Kidney epithelial cell (primary cell): ENCODE measurements at places on chromosomes 11 and 22. TPM values are rescaled to one million over a fixed set of nuclear protein-coding genes. Genes with fewer than 3 reads are reported as not detected.

EFCAB6 gene
- 1.7 and 2.3 TPM in 2 replicates for total RNA-seq

DNA sequence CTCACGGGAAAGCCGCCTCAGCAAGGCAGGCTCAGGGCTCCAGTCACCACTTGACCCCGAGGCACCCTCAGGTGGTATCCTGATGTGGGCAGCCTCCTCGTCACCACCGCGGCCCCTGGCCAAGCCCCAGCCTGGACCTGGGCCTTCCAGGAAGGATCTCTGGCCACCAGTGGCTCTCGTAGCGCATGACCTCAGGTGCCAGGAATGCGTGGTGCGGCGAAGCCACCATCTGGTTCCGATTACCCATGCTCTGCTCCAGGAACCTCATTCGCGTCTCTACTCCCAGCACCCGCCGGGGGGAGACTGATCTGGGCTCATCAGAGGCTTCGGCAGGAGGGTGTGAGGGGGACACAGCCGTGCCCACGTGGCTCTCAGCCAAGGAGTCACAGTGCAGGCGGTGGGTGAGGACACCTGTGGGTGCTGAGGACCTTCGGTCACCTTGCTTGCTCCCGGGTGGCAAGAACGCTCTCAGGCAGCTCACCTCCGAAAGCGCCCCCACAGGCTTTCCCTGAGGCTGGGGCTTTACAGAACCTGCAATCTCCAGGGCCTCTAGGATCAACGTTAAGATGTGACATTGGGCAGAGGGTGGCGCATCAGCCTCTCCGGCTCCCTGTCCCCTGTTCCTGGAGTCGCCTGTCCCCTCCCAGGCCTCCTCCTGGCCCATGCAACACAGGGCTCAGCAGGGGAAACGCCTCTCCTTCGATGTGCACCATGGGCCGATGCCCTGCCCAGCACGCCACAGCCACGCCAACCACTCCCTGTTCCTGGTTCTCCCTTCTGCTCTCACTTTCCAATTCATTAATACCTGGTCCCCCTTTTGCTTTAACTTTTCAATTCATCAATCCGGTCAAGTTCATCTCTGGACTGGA is 39.0 kb downstream of the TBX1 start:
- no peak for DNase-seq

GRCh38 chr11:38014405-38014804 is 1416.4 kb upstream of the RAG2 start:
- DNase-seq: no peak

DNA sequence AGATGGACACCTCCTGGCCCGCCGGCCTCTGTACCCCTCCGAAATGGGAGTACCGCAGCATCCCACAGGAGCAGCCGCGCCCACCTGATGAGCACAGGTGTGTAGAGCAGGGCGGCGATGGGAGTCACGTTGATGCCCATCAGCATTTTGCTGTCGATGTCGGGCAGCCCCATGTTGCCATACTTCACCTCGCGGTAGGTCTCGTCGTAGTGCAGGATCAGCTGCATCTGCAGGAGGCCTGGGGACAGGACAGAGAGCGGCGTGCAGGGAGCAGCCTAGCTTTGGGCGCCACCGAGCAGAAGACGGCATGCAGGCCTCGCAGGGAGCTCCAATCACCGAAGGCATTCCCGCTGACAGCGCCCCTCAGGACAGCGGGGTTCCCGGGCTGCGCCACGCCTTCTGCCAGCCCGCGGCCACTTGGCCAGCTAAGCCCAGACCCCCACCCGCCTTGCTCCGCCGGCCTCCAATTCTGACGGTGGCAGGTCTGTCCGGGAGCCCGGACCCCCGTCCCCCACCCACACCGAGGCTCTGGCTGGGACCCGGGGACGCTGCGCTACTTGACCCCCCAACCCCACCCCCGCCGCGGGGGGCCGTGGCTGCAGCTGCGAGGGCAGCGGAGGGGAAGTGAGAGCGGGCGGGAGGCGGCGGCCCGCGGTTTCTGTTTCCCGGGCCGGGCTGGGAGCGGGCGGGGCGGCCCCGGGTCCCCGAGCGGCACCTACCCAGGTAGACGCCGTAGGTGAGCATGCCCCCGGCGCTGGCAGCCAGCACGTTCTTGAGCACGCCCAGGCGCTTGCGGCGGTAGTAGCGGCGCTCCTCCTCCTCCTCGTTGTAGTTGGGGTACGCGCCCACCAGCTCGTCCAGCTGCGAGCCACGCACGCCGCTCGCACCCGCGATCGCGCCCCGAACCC is 705 bp downstream of the UNC93B1 start:
- no peak for DNase-seq

DNA sequence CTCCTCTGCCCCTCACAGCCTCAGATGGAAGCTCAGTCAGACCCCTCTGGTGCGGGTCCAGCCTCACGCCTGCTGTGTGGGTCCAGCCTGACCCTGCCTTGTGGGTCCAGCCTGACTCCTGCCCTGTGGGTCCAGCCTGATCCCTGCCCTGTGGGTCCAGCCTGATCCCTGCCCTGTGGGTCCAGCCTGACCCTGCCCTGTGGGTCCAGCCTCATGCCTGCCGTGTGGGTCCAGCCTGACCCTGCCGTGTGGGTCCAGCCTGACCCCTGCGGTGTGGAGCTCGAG is 445.3 kb downstream of the BRD1 start:
- no peak for DNase-seq

GRCh38 chr11:46697303-46697702 is 3.1 kb downstream of the ARHGAP1 start:
- no peak for DNase-seq

- DNase-seq: no peak
Observed at GRCh38 chr11:133819746-133820315, 25.5 kb downstream of the SPATA19 start.

GRCh38 chr11:21195995-21196394 is 526.6 kb downstream of the NELL1 start:
- no peak for DNase-seq

- DNase-seq: no peak
Observed at GRCh38 chr11:112509300-112509699, 248.6 kb upstream of the PLET1 start.

DNA sequence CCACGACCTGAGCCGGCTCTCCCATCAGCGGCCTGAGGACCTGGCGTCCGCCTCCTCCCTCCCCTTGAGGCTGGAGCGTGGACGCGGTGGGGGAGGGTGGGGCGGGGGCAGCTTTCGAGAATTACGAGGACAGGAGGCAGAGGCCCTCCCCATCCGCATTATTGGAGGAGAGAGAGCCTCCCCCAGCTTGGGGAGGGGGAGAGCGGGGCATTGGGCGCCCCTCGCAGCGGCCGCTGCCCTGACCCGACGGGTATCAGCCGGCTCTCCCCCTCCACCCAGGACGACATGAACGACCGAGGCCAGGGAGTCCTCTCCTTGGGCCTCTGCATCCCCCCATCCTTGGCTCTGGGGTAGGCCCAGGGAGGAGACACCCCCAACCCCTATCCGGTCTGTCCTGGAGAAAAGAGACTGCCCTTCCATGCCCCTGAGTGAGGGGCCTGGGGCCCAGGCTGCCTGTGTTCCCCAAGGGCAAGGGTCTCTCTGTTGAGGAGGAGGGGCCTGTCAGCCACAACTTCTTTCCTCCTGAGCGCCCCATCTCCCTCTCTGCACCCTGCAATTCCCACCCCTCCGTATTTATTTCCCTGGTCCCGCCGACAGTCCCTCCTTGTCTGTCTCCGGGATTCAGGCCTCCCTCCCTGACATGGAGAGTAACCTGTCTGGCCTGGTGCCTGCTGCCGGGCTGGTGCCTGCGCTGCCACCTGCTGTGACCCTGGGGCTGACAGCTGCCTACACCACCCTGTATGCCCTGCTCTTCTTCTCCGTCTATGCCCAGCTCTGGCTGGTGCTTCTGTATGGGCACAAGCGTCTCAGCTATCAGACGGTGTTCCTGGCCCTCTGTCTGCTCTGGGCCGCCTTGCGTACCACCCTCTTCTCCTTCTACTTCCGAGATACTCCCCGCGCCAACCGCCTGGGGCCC is 495 bp downstream of the GPR137 start:
- no peak for DNase-seq

GRCh38 chr11:65165410-65166317 is 4.4 kb upstream of the SPDYC start:
- DNase-seq: no peak

DNA sequence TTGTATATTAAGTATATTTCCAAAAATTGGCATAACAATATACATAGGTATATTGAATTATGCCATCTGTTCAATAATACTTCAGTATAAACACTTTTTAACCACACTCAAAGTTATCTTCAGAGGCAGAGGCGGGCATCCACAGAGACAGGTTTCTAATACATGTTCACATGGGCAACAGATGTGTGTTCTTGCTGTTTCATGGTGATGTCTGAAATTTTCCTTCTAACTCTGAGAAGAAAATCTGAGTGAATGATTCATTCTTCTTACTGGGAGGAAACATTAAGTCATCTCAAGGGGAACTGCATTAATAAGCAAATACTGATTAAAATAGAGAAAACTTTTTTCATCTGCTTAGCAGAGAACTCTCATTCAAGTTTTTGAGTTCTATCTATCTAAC is 1074.5 kb downstream of the LRRC4C start:
- DNase-seq: no peak

DNA sequence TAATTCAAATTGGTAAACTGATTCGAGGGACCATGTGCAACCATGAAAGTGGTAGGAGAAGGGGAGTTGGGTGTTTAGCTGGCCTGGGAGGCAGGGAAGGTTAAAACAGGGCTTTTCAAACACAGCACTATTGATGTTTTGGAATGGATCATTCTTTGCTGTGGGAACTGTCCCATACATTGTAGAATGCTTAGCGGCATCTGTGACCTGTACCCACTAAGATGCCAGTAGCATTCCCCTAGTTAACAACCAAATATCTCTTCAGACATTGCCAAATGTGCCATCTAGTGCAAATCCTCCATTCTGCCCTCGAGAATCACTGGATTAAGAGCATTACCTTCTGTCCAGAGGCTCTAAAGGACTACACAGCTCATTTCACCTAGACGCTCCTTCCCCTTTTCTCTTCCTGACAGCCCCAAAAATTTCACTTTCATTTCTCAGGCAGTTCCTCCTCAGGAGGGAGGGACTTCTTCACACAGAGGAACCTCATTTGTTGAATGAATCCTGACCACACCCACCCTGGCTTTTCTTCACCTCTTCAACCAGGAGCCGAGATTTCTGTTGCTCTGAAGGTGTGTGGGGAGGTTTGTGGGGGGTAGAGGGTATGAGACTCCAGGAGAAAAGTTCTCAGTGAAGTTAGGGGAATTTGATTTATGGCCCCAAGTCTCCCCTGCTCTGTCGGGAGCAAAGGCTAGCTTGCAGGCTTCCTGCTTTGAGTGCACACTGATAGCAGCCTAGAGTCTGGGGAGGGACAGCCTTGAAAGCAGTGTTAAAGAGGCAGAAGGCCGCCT is at the start of gene TRIM34:
Gene TRIM34, plus strand, starts transcription at position 513 of the 791 bp plus-strand sequence. CDS start 7,331 bp downstream, outside the sequence.
- peak; percentile 34 for DNase-seq

- DNase-seq: no peak
Observed at GRCh38 chr22:50726643-50727340, 11.2 kb upstream of the ACR start.

DNA sequence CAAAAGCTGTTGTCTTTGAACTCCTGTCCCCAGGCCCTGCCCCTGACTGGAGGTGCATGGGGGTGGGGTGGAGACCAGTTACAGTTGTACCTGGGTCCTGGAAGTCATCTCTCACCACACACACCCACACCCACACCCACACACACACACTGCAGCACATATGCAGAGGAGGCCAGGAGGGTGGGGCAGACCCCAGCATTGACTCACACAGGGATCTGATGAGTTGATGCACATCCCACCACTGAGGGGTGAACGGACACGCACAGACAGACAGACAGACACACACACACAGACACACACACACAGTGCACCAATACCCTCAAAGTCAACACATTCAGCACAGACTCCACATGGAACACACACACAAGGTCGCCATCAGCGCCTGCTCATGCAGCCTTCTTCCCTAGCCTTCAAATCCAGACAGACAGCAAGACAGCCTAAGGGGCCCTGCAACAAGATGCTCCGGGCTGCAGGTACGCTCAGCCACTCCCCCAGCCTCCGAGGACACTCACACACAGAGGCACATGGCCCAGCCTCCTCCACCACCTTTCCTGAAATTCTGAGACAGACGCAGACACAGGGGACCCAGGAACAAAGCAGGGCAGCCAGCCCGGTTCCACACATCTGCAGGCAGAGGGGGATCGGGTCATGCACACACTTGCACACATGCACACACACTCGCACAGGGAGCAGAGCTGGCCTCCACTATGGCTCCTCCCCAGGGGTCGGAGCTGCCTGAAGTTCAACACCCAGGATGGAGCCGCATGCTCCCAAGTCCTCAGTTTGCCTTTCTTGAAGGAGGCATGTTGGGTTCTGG is 26.5 kb downstream of the SYT7 start:
- no peak for DNase-seq

DNA sequence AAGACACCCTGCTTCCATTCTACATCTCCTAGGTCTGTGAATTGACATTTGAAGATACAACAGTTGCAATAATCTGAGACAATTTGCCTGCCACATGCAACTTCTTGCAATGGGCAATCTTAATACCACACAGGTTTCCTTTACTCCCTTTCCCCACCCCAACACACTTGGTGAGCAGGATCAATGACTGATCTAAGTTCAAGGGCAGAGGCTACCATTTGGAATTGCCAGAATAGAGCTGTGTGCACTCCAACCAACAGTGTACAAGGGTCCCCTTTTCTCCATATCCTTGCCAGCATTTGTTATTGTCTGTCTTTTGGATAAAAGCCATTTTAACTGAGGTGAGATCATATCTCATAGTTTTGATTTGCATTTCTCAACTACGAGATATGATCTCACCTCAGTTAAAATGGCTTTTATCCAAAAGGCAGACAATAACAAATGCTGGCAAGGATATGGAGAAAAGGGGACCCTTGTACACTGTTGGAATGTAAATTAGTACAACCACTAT is 2.9 kb upstream of the NNMT start:
- no peak for DNase-seq

DNA sequence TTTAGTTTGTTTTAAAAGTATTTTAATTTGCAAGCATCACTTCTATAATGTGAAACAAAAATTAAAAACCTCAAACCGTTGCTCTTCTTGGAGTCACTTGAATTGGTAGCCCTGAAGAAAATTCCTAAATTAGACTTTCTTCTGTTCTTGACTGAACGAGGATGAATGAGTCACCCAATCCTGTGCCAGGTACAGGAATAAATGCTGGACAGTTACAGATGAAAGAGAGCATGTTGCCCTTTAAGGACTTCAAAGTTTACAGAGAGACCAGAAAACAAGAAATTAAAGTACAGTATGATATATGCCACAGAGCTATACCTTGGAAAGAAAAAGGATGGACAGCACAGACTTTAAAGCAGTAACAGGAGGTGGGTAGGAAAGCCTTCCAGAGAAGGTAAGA is 41.3 kb upstream of the CXCR5 start:
- no peak for DNase-seq

- DNase-seq: no peak
Observed at GRCh38 chr11:63862923-63863322, 24.0 kb downstream of the MARK2 start.

GRCh38 chr11:97107604-97108003 is 717.8 kb downstream of the JRKL start:
- no peak for DNase-seq

DNA sequence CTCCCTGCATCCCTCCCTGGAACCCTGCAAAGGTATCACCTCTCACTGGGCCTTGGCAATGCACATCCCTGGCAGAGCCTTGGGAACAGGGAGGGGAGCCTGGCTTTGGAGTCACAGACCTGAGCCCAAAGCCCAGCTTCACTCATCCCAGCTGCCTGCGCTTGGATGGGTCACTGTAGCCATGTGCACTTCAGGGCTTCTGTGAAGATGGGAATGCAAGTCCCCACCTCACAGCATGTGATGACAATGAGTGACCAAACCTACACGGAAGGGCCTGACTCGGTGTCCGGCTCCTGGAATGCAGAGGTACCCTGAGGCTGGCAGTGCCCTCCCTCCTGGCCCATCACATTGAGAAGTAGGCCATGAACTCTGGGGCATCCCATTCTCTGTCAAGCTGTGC is 22.8 kb upstream of the BAIAP2L2 start:
- no peak for DNase-seq
